Adipocyte (in vitro differentiated cells): ENCODE measurements at places on chromosomes 16 and 17.

DNA sequence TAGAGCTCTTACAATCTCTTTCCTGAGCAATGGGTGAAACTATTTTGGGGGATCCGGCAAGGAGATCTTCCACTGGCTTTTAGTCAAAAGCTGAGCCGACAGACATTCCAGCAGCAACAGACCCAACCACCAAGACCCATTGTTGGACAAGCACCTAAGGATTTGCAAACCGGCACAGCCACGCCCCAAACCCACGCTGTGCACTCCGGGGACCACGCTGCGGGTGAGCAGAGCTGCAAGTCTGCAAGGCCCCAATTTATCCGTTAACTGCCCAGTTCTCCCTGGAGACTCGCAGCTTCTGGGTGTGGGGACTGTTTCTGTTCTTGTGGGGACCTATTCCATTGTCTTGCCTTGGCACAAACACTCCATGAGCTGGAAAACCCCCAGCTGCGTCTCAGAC lies 45.9 kb downstream of the C16orf95 start:
- no peak for DNase-seq

GRCh38 chr17:65409381-65409780 lies 152.1 kb downstream of the AXIN2 start:
- DNase-seq, result peak; percentile 36

DNA sequence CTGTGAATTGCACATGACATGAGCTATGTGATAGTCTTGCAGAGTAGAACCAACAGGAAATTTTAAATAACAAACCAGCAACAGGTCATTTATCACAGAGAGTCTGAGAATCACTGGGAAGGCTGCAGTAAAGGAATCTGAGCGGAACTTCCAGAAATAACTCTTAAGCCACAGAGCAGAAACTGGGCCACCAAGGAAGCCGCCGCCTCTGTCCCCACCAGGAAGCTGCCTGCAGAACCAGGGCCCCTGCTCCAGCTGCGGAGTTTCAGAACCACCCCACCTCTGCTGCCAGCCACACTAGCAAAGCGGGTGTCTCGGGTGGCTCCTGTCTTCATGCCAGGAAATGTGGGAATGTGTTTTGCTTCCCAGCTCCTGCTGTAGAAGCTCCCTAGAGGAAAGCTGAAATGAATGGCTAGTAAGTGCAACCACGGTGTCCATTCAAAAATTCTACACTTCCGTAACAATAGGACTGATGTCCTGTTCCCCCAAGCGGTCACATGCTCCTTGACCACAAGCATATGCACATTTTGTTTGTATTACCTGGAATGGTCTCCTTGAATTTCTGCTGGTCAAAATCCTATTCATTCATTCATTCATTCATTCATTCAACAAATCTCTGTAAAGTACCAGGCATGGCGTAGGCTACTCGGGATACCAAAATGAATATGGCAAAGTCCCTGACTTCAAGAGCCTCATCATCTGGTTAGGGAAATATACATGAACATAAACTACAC lies 7.7 kb upstream of the ITPRIPL2 start:
- no peak for DNase-seq

DNA sequence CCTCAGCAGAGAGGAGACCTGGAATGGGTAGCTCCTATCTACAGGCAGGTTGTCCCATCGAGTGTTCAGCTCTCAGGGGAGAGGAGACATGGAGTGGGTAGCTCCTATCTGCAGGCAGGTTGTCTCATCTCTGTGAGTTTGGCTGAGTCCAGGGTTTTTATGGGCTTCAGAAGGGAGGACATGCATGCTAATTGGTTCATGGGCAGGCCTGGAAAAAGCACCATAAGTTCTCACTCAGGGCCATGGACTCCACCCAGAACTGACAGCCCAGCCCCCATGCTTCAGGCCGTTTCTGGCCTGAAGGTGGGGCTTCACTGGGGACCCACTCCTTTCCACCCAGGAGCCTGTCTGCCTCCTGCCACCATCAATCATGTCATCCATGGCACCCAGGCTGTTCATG lies 84.0 kb downstream of the CYB561 start:
- no peak for DNase-seq

- peak; percentile 20 for DNase-seq
These were observed 25.2 kb downstream of the CEP95 start for GRCh38 chr17:64531955-64532371.

GRCh38 chr16:11202260-11203091 lies 53.5 kb downstream of the SOCS1 start:
- DNase-seq, result peak; percentile 25

GRCh38 chr16:4166821-4167220 lies 50.6 kb upstream of the ADCY9 start:
- DNase-seq, result no peak

GRCh38 chr17:34379868-34380267 lies 16.8 kb upstream of the CCL1 start:
- peak; percentile 10 for DNase-seq

- DNase-seq, result no peak
These were observed 106.2 kb upstream of the ZNF469 start for GRCh38 chr16:88276591-88276990.

DNA sequence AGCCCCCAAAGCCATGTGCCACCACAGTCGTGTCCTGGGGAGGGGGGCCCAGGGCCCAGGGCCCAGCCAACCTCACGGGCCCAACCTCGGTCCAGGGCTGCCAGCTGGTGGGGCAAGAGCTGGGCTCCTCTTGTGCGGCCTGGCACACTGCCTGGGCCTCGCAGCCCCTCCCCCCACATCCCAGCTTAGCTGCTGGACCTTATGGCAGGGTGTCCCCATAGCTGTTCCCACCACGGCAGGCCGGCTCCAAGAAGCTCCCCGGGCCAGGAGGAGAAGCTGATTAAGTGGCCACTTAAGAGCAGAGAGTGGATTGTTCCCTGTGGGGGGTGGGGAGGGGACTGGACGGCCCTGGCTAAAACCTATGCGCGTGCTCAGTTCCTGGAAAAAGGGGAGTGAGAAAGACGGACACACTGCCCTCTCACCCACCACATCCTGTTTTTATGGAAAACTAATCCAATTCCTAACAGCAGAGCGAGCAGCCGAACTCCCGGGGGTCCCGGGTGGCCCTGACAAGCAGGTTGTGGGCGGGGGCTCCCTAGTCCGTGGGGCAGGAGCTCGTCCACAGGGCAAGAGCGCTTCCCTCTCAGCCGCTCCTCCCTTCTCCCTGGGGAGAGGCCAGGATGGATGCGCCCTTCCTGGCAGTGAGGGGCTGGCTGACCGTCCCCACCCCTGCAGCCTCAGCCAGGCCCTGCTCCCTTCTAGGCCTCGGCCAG lies 16.8 kb downstream of the PIEZO1 start:
- no peak for DNase-seq

GRCh38 chr17:5715478-5715877 lies 131.2 kb upstream of the NLRP1 start:
- no peak for DNase-seq

- peak; percentile 73 for DNase-seq
These were observed 21.0 kb upstream of the HERPUD1 start for GRCh38 chr16:56910654-56911539.

DNA sequence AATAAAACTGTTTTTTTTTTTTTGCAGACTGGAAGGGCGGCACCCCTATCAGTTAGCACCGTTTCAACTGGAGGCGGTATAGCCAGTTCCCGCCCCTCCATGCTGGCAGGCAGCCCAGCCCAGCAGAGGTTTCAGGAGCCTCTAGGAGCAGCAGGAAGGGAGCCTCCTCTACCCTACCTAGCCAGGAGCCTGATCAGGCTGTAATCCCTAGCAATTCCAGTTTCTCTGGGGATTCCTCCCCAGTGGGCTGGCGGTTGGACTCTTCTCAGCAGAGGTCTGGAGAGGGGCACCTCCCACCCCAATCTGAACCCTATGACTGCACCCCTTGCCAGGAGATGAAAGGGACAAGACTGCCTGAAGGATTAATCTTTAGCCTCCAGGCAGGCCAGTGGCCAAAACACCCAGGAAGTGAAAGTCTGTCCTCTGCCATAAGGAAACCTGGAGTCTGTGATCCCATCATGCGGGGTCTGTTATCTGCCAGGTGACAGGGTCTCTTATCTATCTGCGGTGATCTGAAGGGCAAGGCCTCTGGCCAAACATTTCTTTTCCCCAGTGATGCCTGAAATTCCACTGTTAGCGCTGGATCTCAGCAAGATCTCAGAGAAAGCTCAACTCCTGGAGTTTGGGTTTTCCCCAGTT lies 4.9 kb upstream of the CDH1 start:
- no peak for DNase-seq

DNA sequence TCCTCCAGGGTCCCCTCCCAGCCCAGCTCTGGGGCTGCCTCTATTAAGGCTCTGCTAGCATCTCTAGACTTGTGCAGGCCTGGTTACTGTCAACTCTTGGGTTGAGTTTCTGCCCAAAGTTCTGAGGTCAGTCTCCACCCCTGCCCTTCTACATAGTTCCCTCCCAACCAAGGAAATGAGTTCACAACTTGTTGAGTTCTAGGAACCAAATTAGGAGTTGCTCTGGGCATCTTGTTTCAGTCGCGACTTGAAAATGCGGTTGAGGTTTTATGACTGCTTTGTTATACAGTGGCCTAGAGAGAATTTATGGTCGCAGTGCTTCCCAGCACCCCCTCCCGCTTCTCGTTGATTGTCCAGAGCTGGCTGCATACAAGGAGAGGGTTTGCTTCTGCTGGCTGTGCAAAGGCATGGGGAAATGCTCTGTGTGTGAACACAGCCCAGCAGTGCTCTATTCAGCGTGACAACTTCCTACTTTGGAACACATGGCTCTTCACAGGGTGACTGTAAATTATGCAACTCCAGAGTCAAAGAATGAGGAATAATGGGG lies 20.2 kb downstream of the GNAO1 start:
- DNase-seq, result no peak

- DNase-seq, result no peak
These were observed 4.8 kb downstream of the PRR11 start for GRCh38 chr17:59160157-59161025.

DNA sequence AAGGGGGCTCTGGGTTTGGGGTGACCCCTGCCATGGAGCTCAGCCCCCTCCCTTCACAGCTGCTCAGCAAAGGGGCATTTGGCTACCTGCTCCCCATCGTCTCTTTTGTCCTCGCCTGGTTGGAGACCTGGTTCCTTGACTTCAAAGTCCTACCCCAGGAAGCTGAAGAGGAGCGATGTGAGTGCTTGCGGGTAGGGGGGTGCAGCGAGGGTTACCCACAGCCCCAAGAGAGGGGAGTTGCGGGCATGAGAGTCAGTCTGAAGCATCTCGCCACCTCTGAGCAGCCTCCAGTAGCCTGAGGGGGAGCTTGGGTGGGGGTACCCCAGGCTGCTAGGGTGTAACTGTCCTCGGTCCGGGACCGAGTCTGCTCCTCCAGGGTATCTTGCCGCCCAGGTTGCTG lies 6.8 kb upstream of the TCAP start:
- no peak for DNase-seq

GRCh38 chr16:777826-778225 lies 10.4 kb downstream of the RPUSD1 start:
- peak; percentile 8 for DNase-seq

DNA sequence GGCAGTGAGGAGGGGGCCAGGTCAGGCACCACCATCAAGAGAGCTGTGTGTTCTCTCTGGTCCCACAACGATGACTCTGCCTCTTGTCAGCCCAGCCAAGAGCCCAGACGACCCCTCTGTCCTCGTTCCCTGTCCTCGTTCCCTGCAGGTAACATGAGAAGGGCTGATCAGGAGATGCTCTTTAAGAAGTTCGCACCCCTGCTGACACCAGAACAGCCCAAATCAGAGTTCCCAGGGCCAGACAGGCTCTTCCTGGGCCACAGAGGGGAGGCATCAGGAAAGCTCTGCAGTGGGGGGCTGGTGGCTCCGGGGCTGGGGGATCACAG lies 13.5 kb upstream of the DNAI2 start:
- DNase-seq, result no peak

DNA sequence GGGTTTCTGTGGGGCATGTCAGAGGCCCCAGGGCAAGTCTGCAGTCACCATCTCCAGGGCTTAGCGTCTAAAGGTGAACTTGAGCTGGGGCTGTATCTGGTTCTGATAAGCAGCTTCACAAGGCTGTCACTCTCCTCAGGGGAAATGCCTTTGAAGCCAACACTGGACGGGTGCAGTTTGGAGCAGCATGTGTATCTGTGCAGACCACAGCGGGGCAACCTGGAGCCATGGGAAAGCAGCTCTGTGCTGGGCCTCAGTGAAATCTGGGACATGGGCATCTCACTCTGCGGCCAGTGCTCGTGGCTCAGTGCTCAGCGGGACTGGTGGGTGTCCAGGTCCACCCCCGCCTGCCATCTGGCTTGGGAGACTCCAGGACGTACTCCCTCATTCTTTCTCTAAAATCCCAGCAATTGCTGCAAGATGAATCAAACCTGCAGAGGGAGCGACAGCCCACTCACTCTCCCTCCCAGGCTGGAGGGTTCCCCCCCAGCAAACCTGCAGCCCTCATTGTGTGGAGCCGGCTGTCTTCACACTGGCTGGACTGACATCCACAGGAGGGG lies 63.5 kb downstream of the PRMT7 start:
- no peak for DNase-seq

DNA sequence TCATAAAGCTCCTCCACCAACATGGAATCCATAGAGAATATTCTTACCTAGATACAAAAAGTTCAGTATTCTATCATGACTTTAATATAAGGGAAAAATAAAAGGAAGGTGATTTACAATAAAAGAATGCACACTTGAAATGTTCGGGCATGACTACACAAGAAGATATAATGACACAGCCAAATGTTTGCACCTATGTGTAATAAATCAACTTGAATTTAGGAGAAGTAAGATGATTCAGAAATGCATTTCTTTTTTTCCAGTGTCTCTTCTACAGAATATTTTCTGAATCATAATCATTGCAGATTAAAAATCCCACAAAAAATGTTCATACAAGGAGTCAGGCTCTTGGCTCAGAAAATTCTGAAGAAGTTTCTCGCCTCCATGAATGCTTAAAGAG lies 404.0 kb upstream of the HSBP1 start:
- DNase-seq, result peak; percentile 28

DNA sequence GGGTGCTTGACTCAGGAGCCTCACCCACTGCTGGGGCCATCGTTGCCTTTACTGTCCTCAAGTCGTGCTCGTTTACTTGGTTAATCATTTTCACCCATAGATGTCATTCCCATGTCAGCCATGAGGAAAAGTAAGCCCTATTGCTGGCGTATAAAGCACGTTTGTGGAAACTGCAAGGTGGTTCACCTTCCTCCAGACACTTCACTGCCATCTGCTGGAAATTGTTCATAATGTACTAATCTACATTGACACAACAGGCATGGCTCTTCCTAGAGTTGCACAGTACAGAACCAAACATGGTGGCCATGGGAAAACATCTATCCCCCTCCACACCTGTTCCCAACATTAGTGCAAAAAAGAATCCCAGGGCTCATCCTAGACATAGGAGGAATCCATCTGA lies 116.6 kb downstream of the ZNF18 start:
- DNase-seq, result no peak

GRCh38 chr16:20768121-20768520 lies 4.3 kb downstream of the ACSM3 start:
- no peak for DNase-seq

DNA sequence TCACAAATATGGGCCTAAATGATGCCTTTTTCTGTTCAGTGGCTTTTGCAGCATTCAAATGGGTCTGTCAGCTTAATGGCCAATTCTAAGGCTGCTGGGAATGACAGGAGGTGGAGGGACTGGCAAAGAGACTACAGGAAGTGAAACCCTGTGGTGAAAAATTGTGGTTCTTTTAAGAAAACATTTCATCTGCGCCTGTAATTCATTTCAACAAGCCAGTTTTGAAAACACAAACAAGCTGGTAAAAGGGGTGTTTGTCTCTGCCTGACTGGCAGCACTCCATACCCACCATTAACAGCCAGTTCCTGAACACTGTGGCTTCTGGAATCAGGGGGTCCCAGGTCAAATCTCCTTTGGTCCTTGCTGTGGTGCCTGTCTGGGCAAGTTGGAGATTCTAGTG lies 3.6 kb upstream of the KDM8 start:
- DNase-seq, result no peak

GRCh38 chr17:83110735-83111134 lies 31.3 kb downstream of the METRNL start:
- no peak for DNase-seq
